ENCODE measurements at places on chromosomes 13 and 19.

GRCh38 chr19:8147582-8147978 lies 1.8 kb downstream of the FBN3 start:
- no peak overlapping the region for H3K4me3 ChIP-seq
- peaks cover 26% of the 10 kb centered on the region for H3K4me1 ChIP-seq
- DNase-seq: no peak
- H3K27ac ChIP-seq: no peak overlapping the region

- no peak for DNase-seq
- H3K27me3 ChIP-seq: no peaks in the 10 kb centered on the region
- no peak overlapping the region for H3K27ac ChIP-seq
- H3K36me3 ChIP-seq: no peaks in the 10 kb centered on the region
- H3K4me1 ChIP-seq: no peaks in the 10 kb centered on the region
- H3K4me3 ChIP-seq: no peak overlapping the region
Measured at GRCh38 chr19:56720281-56720680, 48.7 kb upstream of the ZNF835 start.

DNA sequence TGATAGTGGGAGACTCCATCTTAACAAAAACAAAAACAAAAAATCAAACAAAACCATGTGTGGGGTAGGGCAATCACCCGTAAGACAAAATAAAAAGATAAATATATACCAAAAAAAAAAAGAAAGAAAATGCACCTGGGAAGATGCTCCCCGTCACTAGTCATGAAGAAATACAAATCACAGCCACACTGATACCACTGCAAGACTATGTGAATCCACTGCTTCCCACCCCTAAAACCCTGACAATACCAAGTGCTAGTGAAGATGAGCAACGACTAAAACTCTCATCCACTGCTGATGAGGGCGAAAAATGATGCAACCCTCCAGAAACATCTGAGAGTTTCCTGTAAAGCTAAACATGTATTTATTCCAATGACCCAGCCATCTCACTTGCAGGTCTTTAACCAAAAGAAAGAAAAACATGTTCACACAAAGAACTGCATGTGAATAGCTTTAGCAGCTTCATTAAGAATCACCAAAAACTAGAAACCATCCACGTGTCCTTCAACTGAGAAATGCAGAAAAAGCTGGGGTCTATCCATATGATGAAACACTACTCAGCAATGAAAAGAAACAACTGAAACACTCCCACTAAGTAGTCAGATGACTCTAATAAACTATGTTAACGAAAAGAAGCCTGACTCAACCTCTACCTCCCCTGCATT lies 31.7 kb downstream of the BRD4 start:
- no peaks in the 10 kb centered on the region for H3K36me3 ChIP-seq
- no peak for DNase-seq
- no peaks in the 10 kb centered on the region for H3K27me3 ChIP-seq
- no peak overlapping the region for H3K4me3 ChIP-seq
- no peak overlapping the region for H3K27ac ChIP-seq

DNA sequence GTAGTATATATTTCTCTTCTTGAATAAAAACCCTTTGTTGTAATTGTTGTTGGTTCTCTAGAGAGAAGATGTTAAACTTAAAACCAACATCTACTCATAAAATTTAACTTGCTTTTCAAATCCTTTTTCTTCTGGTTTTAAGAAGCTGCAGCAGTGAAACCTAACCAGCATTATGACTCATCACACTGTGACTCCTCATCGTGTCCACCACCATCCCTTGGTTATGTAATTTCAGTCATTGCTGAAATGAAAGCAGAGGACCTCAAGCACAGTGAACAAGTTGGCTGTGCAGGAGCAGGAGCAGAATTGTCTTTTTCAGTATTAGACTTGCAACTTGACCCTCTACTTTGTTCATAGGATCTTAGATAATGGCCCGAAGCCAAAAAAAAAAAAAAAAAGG lies 64.9 kb upstream of the HTR2A start:
- no peak overlapping the region for H3K27ac ChIP-seq
- peaks cover 16% of the 10 kb centered on the region for H3K27me3 ChIP-seq
- DNase-seq: no peak
- H3K4me1 ChIP-seq: no peaks in the 10 kb centered on the region
- H3K4me3 ChIP-seq: no peak overlapping the region

DNA sequence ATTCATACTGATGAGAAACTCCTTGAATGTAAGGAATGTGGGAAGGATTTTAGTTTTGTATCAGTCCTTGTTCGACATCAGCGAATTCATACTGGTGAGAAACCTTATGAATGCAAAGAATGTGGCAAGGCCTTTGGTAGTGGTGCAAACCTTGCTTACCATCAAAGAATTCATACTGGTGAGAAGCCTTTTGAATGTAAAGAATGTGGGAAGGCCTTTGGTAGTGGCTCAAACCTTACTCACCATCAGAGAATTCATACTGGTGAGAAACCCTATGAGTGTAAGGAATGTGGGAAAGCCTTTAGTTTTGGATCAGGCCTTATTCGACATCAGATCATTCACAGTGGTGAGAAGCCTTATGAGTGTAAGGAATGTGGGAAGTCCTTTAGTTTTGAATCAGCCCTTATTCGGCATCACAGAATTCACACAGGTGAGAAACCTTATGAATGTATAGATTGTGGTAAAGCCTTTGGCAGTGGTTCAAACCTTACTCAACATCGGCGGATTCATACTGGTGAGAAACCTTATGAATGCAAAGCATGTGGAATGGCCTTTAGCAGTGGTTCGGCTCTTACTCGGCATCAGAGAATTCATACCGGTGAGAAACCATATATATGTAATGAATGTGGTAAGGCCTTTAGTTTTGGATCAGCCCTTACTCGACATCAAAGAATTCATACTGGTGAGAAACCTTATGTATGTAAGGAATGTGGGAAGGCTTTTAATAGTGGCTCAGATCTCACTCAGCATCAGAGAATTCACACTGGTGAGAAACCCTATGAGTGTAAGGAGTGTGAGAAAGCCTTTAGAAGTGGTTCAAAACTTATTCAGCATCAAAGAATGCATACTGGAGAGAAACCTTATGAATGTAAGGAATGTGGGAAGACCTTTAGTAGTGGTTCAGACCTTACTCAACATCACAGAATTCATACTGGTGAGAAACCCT lies 26.6 kb downstream of the ZNF345 start:
- no peaks in the 10 kb centered on the region for H3K27me3 ChIP-seq
- H3K4me3 ChIP-seq: no peak overlapping the region
- no peaks in the 10 kb centered on the region for H3K4me1 ChIP-seq
- H3K27ac ChIP-seq: no peak overlapping the region
- no peak for DNase-seq

DNA sequence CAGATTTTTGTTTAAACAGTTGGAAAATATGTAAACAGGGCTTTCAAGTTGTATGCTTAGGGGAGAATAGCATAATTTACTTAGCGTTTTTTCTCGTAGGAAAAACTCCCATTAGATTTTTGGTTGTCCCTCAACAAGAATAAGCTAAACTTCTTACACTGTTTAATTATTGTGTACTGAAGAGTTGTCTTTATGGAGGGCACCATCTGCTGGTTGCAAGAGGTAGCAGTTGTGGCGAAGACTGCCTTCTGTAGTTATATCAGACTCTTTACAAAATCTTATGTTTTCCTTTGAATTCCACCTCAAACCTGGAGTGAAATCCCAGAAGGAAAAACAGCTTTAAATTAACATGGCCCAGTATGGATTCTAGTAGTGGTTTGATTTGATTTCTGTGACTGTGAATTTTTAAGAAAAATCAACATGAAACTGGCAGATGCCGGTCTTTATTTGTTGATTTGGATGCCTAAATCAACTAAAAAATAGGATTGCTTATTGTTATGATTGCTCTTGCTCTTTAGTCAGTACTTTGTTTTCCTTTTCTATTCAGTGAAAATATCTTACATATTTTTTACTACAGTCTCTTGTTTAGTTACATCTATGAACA lies 53.4 kb downstream of the PDS5B start:
- no peak overlapping the region for H3K4me3 ChIP-seq
- DNase-seq: peak; percentile 43
- no peaks in the 10 kb centered on the region for H3K27me3 ChIP-seq
- H3K4me1 ChIP-seq: no peaks in the 10 kb centered on the region

DNA sequence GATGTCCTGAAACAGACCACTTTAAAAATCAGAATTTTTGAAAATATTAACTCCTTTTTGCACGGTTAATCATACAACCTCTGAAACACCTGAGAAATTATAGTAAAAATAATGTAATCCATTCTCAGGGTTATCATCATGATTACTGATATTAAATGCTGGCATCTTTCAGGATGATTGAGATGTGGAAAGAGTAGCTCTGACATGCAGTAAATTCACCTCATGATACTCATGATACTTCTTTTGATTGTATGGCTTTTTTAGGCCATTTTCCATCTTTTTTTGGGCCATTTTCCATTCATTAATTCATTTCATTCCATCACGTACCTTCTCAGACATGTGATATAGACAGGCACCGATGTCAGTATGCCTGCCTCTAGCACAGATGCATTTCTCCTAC lies 85.1 kb downstream of the FGF14 start:
- no peaks in the 10 kb centered on the region for H3K36me3 ChIP-seq
- no peaks in the 10 kb centered on the region for H3K27me3 ChIP-seq
- DNase-seq: no peak
- H3K4me3 ChIP-seq: no peak overlapping the region
- no peak overlapping the region for H3K27ac ChIP-seq
- no peaks in the 10 kb centered on the region for H3K4me1 ChIP-seq

DNA sequence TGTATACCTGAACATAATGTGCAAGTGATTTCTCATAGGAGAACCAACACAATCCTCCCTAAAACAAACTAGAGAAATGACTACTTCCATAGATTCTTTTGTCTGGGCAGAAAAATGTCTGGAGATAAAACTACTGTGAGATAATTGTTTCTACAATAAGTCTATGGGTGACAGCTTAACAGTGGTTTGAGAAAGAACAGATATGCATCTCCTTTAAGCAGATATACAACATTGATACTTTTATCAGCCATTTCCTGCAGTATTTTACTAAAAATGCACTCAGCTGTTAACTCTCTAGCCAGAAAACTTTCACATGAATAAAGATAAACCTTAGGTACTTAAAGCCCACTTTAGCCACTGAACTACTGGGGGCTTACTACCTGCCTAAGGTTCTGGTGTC lies 1132.4 kb downstream of the EFNB2 start:
- no peak for DNase-seq
- H3K36me3 ChIP-seq: no peaks in the 10 kb centered on the region
- no peak overlapping the region for H3K27ac ChIP-seq
- H3K4me1 ChIP-seq: no peaks in the 10 kb centered on the region

DNA sequence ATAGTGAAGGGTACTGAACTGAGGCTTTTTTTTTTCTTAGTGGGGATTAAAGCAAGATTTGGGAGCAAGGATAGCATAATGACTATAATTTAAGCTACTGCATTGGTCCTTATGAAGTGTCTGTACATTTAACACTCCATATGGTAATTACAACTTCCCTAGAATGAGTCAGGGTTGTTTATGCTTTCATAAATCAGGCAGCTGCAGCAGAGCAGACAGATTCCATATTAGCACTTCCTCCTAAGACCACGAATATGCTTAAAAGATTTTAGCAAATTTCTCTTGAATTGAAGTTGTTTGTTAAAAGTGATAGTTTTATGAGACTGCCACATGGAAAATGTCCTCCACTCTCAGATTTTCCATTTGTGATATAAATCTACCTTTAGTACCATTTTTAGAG lies 401.1 kb upstream of the SPRY2 start:
- no peak for DNase-seq
- no peak overlapping the region for H3K27ac ChIP-seq
- H3K4me1 ChIP-seq: no peaks in the 10 kb centered on the region
- no peaks in the 10 kb centered on the region for H3K36me3 ChIP-seq
- H3K4me3 ChIP-seq: no peak overlapping the region

DNA sequence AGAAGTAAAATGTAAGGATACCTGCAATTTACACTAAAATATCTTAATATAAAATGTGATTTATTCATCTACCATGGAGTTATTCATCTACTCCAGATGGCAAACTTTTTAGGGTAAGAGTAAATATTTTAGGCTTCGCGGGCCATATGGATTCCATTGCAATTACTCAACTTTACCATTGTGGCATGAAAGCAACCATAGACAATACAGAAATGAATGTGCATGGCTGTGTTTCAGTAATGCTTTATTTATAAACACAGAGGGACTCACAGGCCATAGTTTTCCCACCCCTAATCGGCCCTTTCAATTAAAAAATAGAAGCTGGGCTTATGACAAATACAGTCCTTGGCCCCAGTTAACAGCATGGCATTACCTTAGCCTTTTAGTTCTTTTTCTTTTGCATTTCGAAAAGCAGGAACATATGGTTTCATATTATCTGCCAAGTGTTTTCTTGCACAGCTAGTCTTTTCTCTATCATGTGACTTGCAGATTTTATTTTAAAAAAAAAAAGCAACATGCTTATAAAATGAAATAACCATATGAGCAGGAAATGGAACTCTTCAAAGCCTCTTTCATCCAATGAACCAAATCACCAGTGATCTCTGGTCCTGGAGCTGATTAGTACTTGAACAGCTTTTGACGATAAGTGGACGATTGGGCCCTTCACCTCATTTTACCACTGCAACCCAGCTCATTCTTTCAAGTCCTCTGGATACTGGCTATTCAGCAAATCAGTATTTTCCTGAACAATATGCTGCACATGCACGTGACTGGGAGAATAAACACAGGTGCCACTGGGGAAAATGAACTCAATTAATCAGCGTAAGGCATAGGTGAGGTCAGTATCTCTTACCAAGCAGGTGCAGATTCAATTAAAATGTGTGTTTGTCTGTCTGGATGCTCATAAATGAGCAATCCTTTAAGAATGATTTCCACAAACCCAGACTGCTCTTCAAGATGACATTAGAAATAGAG lies 63.9 kb downstream of the LHFPL6 start:
- H3K4me3 ChIP-seq: no peak overlapping the region
- H3K4me1 ChIP-seq: no peaks in the 10 kb centered on the region
- peaks cover 8% of the 10 kb centered on the region for H3K27me3 ChIP-seq
- DNase-seq: no peak

- no peak overlapping the region for H3K27ac ChIP-seq
- no peaks in the 10 kb centered on the region for H3K36me3 ChIP-seq
- H3K27me3 ChIP-seq: no peaks in the 10 kb centered on the region
- H3K4me3 ChIP-seq: peak overlapping the region; percentile 75
Measured at GRCh38 chr13:26255691-26256277, 1.9 kb downstream of the CDK8 start.

GRCh38 chr13:63542770-63543169 lies 2127.1 kb upstream of the PCDH20 start:
- no peaks in the 10 kb centered on the region for H3K27me3 ChIP-seq
- DNase-seq: no peak
- no peak overlapping the region for H3K4me3 ChIP-seq
- H3K36me3 ChIP-seq: no peaks in the 10 kb centered on the region
- no peaks in the 10 kb centered on the region for H3K4me1 ChIP-seq

- DNase-seq: no peak
- H3K27me3 ChIP-seq: no peaks in the 10 kb centered on the region
- no peak overlapping the region for H3K4me3 ChIP-seq
- H3K36me3 ChIP-seq: no peaks in the 10 kb centered on the region
- no peaks in the 10 kb centered on the region for H3K4me1 ChIP-seq
Measured at GRCh38 chr19:15173746-15174404, 26.9 kb downstream of the NOTCH3 start.

- H3K27me3 ChIP-seq: no peaks in the 10 kb centered on the region
- peak overlapping the region; percentile 1 for H3K4me3 ChIP-seq
- no peaks in the 10 kb centered on the region for H3K36me3 ChIP-seq
- peaks cover 23% of the 10 kb centered on the region for H3K4me1 ChIP-seq
Measured at GRCh38 chr13:99655351-99656091, 154.2 kb downstream of the TM9SF2 start.
